MG63 (cell line): ENCODE measurements at places on chromosomes 5 and 9. TPM values are rescaled to one million over a fixed set of nuclear protein-coding genes. Genes with fewer than 3 reads are reported as not detected.

Gene PCDHGB2
- total RNA-seq, result 1.6 and 2.5 TPM in 2 replicates

Gene MRNIP
- total RNA-seq, result 25.5 and 30.6 TPM in 2 replicates

Gene LEAP2
- 1.4 TPM in 1 of 2 replicates, not detected in the other for total RNA-seq

Gene FGFR4
- 51.3 and 96.6 TPM in 2 replicates for total RNA-seq

Gene FOXE1
- total RNA-seq, result not detected in 2 replicates

Gene HAUS6
- total RNA-seq, result 22.9 and 41.9 TPM in 2 replicates

Gene EHMT1
- total RNA-seq, result 64.5 and 157 TPM in 2 replicates

Gene PPP2R2B
- 3.9 and 9.1 TPM in 2 replicates for total RNA-seq
